ENCODE measurements at places on chromosomes 5 and 9.

DNA sequence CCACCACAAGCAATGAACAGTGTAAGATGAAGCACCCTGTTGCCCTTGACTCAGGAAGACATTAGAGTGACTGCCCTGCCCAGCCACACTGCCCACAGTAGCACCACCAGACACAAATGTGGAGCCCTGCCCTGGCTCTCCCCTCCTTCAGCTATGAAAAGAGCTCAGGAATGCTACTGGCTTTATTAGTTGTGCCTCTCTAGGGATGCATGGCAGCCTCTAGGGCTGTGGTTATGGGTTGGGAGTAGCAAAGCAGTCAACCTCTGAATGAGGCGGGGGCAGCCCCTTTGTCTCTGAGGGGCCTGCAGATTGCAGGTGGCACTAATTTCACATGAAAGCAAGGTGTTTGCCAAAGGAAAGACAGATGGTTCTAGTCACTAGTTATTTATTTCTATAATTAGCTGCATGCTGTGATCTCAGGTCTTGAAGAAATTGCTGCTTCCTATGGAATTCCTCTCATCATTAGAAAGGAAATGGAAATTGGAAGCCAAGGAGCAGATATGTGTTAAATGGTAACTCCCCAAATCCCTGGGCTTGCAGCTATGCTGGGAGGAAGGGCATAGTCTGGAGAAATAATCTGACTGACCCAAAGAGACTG is 259.4 kb downstream of the TLR4 start:
- ATAC-seq: no peak

DNA sequence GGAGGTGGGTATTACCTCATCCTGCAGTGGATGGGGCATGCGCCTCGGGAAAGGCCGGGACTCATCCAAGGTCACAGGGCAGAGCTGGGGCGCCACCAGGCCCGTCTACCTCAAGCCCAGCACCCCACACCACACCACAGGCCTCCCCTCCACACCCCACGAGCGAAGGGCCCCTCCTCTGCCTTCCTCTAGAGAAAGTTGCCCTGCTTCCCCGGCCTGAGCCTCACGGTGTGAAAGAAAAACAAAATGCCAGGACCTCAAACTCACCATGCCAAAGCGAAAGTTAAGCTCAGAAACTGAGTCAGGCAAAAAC is 161.1 kb downstream of the COL23A1 start:
- ATAC-seq: no peak

- no peak for ATAC-seq
Observed at GRCh38 chr5:135266303-135266635, 132.8 kb downstream of the MACROH2A1 start.

GRCh38 chr5:109305352-109305751 is 104.4 kb downstream of the PJA2 start:
- no peak for ATAC-seq

DNA sequence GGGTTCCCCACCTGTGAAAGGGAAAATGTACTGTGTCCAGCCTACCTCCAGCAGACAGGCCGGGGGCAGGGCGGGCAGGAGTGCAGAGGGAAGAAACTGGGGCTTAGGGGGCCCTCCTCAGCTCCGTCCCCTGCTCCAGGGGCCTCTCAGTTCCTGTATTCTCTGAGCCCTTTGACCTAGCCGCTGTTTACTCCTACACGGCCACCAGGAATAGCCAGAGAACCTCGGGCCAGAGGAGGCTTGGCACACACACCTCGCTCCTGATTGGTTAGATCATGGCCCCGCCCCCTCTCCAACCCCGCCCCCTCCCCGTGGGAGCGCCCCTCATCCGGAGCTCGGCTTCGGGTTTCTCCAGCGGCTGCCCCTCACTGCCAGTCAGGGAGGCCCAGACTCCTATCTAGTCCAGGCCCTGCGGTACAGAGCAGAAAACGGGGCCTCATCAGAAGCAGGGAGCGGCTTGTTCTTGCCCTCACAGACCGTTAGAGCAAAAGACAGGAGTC is 2.2 kb downstream of the ST6GALNAC6 start:
- ATAC-seq: peak; percentile 84

GRCh38 chr9:73168298-73168934 is 16.8 kb downstream of the ANXA1 start:
- no peak for ATAC-seq

DNA sequence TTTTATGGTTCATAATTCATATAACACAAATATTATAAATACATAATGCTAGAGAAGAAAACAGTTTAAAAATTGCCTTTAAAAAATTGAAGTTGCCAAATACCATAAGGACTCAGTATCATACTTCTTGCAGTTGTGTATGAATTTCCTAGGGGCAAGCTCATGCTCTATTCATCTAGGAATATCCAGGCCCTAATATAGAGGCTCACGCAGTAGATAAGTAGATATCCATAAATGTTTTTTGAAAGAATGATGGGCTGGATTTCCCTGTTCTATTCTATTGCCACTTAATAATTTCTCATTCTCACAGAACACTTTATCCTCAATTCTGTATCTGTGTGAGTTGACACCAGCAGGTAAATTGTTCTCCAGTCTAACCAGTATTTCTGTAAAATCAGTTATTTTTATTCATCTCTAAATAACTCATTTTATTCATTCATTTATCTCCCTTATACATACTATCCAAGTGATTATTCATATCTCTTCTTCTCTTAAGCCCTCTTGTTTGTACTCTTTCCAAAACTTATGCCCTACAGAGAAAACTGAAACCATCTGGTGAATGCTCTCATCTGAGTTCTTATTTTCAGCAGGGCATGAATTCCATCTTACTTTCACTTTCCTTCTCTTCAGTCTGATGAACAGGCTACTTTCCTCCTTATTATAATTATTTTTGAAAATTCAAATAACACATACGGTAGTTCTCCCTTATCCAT is 97.1 kb downstream of the SLC44A1 start:
- no peak for ATAC-seq

GRCh38 chr5:132420706-132421272 is 51.3 kb downstream of the SLC22A5 start:
- no peak for ATAC-seq

GRCh38 chr5:179832039-179832745 is 11.5 kb downstream of the SQSTM1 start:
- no peak for ATAC-seq

DNA sequence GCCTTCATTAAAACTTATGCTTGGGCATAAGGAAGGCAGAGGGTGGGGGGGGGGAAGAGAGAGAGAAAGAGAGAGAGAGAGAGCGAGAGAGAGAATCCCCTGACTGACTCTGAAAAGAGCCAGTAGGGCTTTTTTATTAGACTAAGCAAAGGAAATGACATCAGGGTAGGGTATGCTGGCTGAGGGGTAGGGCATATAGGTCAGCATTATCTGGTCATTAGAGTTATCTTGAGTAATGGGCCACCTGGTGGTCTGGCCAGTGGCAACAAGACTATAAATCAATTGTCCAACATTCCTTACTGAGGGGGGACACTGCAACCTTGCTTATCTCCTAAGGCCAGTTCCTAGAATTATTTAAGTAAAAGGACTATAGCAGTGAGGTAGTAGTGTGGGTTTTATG is 67.2 kb downstream of the TSSK1B start:
- ATAC-seq: no peak

DNA sequence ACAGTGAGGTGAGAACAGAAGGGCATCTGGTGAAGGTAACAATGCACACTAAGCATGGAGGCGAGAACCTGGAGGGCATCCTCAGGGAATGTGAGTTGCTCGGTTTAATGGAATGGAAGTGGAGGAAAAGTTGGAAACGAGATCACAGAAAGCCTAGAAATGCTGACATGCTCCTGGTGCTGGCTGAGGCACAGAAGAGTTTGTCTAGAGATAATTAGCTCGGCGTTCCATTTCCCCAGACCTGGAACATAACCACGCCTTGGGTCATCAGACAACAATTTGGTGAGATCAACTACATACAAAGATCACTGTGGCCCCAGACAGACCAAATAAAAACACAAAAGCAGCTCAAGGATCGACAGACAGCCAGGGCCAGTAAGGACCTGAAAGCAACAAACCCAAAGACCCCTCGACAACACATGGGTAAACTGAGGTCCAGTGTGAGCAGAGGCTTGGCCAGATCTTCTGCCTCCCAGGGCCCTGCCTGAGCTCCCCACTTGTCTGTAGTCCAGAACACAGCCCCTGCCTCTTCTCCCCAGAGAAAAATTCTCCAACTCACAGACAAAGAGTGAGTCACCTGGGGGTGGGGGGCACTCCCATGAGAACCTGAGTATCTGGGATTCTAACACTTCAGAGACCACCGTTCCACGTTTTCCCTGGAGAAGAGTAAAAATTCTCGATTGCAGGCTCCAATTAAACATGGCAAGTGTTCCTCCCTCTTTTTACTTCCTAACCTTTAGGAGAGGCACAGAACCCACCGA is 52.5 kb downstream of the SHB start:
- no peak for ATAC-seq

DNA sequence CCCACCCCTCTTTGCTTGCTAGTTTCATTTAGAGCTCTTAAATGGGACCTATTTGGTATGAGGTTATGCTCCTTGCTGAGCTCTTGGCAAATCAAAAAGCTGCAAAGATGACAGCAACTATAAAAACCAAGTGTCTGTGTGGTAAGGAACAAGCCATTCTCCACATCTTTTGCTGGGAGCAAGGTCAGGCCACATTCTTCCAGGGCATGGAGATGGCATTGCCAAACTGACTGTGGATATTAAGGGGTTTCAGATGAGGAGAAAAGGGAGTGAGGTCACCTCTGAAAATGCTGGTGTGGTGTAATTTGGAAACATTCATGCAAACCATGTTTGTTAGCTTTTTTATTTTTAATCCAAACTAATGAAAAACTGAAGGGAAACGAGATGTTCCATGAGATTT is 218.8 kb upstream of the IL12B start:
- no peak for ATAC-seq

GRCh38 chr5:180331647-180331950 is 21.5 kb downstream of the GFPT2 start:
- ATAC-seq: no peak

- no peak for ATAC-seq
Observed at GRCh38 chr5:4255441-4255840, 659.8 kb downstream of the IRX1 start.

DNA sequence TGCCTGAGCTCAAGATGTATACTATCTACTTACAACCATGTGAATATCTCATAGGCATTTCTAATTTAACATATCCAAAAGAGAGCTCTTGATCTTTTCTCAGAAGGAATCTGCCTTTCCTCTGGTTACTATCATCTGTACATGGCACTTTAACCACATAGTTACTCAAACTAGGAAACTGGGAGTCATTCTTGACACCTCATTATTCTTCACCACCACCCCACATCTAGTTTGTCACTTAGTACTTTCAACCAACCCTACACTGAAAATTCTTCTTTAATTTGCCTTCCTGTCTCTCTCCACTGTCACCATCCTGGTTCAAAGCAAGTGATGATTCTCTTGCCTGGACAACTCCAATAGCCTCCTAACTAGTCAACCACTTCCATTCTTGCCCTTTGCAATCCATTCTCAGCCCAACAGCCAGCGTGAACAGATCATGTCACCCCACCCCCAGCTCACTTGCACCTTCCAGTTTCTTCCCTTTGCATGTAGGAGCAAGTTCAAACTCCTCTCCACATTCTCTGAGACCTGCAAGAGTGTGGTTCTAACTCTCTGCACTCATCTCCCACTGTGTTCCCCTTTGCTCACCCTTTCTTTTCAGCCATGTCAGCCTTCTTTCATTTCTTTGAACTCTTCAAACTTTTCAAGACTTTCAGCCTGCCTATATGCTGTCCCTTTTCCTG is 17.3 kb upstream of the SMAD5 start:
- ATAC-seq: no peak

- no peak for ATAC-seq
Observed at GRCh38 chr5:124868676-124869075, 122.2 kb upstream of the ZNF608 start.

DNA sequence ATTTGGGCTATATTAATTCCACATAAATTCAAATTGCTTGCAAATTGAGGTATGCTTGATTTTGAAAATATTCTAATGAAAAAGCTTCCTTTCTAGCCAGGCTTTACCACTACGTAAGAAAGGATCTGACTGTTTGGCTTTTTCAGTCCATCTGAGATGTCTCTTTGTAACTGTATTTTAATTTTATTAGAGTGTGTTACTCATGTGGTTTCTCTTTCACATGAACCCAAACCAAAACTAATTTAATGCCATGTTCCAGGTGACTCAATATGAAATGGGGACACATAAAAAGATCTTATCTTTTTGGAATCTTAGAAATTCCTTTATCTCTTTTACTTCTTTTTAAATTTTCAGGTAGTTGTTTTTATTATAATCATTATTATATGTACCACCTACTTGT is 85.3 kb downstream of the NFIB start:
- no peak for ATAC-seq

DNA sequence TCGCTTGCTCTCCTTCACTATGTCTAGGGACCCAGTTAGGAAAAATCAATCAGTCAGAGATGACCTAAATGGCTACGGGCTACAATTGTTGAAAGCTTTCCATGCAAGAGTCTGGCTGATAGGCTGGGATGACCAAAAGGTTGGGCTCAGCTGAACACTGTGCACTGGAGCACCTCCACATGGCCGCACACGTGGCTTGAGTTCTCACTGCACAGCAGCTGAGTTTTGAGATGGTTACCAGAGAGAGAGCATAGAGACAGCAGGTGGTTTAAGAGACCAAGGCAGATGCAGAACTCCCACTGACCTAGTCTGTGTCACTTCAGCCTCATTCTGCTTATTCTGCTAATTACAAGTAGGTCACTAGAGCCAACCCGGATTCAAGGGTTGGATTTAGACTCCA is 2354.8 kb upstream of the C9orf72 start:
- no peak for ATAC-seq

GRCh38 chr5:40932766-40933165 is 23.5 kb downstream of the C7 start:
- ATAC-seq: no peak

GRCh38 chr5:19564036-19564435 is 424.0 kb downstream of the CDH18 start:
- no peak for ATAC-seq

GRCh38 chr5:153402550-153402949 is 87.9 kb upstream of the GRIA1 start:
- no peak for ATAC-seq

GRCh38 chr5:56649569-56649968 is 165.8 kb upstream of the MAP3K1 start:
- ATAC-seq: no peak

GRCh38 chr5:111197523-111197922 is 26.7 kb upstream of the CAMK4 start:
- ATAC-seq: no peak

DNA sequence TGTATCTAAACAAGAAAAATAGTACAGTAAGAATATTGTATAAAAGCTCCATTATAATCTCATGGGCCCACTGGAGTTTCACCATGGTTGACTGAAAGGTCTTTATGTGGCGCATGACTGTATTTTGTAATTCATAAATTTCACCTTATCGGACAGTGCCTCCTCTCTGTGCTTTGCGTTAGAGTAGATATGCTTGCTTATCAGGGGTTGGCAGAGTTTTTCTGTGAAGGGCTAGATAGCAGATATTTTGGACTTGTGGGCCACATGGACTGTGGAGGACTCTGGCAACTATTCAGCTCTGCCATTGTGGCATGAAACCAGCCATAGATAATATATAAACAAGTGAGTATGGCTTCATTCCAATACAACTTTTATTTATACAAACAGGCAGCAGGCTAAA is 23.2 kb downstream of the GAPVD1 start:
- ATAC-seq: no peak

DNA sequence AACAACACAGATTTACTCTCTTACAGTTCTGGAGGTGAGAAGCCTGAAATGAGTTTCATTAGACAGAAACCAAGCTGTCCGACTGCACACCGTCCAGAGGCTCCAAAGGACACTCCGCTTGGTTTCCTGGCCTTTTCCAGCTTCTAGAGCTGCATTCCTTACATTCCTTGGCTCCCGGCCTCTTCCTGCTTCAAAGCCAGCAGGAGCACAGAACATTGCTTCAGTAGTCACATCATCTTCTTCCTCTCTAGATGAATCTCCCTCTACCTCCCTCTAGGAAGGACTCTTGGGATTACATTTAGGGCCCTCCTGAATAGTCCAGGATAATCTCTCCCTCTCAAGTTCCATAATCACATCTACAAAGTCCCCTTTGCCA is 213.3 kb downstream of the CDK5RAP2 start:
- peak; percentile 76 for ATAC-seq

All from gastroesophageal sphincter (tissue), 4 donors.